Kasumi-1 (cell line): ENCODE measurements at places on chromosomes 13 and 19.

DNA sequence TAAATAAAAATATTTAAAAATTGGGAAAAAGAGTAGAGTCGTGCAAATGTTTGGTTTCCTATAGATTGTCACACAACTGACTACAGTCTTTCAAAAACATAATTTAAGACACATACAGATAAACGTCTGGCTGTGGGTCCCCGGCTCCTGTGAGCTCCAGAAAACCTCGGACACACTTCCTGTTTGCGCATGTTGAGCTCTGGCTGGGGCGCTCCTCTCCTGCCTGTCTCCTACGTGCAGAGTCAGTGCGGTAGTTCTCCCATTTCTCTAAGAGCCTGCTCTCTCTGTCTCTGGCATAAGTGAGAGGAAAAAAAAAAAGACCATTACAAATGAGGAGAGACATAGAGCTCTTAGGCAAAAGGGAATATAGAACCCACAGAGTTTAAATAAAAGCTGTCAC is 128.2 kb upstream of the OBI1 start:
- DNase-seq, result peak; percentile 59

DNA sequence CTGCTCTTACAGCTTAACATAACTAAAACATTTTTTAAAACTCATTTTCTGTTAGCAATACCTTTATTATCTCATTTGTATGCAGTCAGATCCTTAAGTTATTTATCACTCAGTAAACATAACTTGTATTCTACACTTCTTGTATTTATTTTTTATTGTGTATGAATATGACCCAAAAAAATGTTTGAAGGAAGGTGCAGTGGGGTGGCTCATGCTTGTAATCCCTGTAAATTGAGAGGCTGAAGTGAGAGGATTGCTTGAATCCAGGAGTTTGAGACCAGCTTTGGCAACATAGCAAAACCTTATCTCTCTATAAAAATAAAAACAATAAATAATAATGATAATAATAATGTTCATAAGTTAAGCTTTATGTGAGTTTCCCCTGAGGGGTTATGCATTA is 1004.8 kb downstream of the SLITRK5 start:
- DNase-seq, result no peak

- peak; percentile 66 for DNase-seq
These were observed 13.5 kb upstream of the TPM4 start for GRCh38 chr19:16062789-16063188.

- no peak for DNase-seq
These were observed 115.3 kb downstream of the RBM26 start for GRCh38 chr13:79290595-79291244.

DNA sequence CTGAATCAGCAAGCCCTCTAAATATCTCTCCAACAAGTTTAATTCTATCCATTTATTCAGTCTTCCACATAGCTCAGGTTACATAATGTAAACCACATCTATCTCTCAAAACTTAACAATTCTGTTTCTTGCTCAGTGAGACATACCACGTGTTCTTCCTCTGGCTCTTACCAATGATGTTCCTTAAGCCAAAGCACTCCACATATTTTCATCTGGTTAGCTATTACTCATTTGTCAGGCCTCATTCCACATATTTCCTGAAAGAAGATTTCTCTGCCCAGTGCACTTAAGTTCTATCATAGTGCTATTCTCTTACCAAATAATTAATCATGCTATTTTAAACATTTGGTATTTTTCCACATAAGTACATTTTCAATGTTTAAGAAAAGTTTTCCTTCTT is 403.3 kb upstream of the ATXN8OS start:
- no peak for DNase-seq

DNA sequence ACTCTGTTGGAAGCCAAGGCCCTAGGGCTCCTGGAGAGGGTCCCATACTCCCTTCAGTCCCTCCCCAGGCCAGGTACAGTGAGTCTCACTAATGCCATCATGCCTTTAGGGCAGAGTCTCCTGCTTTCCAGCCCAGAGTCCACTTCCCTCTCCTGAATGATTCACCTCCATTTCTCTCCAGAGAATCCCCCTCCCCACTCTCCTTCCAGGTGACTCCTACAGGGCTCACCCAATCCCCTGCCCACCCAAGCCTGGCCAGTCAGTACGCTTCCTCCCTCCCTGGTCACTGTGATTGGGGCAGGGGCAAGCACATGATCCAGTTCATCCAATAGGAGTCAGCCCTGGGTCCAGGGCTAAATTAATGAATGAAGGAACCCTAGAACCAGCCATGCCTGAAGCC is 35.0 kb upstream of the PNMA8B start:
- DNase-seq, result no peak

GRCh38 chr19:17968362-17968761 is 1.5 kb downstream of the KCNN1 start:
- DNase-seq, result no peak

DNA sequence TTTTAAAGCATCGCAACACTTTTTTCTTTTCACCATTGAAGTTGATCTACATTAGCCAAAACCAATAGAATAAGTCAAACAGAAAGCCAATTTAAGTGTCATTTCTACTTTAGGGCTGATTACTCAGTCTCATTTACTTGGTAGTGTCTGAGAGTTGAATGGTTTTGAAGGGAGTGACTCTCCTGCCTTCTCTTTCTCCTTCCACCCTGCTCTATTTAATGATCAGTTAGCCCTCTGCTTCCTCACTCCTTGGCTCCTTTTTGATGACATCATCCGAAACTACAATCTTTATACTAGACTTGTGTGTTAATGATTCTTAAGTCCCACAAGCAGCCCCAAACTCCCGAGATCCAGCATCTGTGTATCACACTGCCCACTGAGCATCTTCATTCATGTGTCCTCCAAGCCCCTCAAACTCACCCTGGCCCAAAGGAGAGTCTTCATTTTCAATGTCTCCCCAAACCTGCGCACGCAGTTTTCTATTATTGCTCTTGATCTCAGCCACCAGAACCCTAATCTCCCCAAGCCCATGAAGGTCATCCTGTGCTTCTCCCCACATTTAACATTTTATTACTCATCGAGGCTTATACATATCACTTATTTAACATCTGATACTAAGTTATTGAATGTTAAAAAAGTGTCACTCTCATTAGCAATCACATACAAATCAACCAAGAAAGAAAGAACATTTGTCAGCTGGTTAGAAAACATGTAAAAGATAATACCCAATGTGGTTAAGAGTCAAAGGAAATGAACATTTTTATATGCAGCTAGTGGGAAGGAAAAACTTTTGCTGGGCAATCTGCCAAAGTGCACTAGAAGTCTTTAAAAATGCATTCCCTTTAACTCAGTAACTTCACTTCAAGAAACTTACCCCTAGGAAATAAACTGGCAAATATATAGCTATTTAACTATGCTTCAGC is 32.2 kb upstream of the ARGLU1 start:
- peak; percentile 75 for DNase-seq

- DNase-seq, result no peak
These were observed 53.6 kb downstream of the XPO4 start for GRCh38 chr13:20848944-20849343.

DNA sequence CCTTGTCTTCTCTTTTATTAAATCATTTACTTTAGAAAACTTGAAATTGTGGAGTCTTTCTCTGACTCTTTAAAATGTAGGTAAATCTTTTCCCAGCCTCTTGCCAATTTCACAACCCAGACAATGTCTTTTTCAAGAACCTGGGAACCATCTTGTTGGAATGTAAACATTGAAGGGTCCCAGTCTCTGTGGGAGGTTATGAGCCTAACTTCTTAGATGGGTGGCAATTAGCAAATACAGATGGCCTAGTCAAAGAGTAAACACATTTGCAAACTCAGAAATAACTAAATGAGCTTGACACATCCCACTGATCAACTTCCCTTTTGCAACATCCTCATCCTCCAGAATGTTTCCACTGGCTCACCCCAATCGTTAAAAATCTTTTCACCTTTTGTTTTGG is 721.0 kb downstream of the PCDH9 start:
- DNase-seq, result no peak

DNA sequence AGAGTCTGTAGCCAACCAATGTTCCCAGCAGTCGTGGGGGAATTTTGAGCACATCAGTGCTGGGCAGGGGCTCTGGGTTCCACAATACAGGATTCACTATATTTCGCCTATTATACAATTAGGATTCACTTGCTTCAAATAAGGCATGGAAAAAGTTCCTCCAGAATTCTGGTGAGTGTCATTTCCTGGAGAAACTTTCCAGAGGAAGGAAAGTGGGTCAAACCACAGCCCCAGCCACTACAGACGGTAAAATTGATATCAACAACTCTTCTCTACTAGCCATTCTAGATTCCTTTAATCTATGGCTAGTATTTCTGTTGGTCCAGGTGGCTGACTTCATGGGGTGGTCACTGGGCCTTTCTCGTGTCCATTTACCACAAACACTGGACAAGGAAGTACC is 10.5 kb downstream of the MYCBP2 start:
- DNase-seq, result no peak

GRCh38 chr13:49082653-49083536 is 107.2 kb downstream of the FNDC3A start:
- no peak for DNase-seq

GRCh38 chr19:437041-437440 is 23.8 kb downstream of the SHC2 start:
- no peak for DNase-seq

- no peak for DNase-seq
These were observed 349.6 kb upstream of the PCDH20 start for GRCh38 chr13:61765181-61765742.

GRCh38 chr19:57034544-57034943 is 85.2 kb upstream of the USP29 start:
- no peak for DNase-seq

DNA sequence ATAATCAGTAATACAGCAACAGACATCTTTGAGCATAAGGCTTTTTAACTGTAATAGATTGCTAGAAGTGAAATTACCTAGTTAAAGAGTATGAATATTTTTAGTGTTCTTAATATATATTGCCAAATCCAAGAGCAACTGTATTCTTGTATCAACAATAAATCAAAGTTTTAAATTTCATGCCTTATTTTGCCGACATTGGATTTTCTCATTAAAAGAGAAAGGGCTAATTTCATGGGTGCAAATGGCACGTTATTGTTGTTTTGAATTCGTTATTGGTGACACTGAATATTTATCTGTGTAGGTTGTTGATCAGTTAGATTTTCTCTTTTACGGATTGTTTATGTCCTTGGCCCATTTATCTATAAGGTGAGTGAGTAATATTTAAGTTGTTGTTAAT is 97.1 kb downstream of the C1QTNF9 start:
- no peak for DNase-seq

GRCh38 chr19:53977991-53978731 is 13.3 kb upstream of the CACNG6 start:
- no peak for DNase-seq

DNA sequence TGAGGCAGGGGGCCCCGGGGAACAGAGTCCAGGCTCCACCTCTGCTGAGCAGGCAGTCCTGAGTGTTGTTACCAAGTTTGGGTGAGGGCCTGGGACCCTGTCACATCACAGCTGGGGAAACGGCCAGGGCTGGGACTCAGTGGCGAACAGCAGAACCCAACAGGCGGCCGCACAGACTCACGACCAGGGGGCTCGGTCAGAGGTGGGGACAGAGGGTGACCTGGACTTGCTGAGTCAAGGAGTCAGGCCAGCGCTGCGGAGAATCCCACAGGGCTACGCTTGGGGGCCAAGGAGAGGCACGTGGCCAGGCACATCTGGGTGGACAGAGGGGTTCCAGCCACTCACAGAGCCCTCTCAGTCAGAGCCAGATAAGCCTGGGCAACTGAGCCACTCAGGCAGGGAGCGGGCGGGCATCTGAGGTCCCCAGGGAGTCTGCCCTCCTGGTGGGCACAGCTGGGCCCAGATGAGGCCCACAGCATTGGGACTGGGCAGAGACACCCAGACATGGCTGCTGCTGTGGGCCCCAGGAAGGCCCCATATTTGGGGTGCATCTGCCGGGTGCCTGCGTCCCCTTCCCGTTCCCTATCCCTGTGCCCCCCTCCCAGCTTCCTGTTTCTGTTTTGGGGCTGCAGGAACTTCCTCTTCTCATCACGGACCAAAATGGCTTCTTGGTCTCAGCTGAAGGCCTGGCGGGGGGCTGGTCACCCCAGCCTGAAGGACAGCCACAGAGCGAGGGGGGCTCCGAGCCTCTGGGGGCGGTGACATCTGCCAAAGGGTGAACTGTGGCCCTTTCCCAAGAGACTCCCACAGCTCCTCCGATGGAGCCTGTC is 34.0 kb downstream of the CEBPA start:
- peak; percentile 66 for DNase-seq

DNA sequence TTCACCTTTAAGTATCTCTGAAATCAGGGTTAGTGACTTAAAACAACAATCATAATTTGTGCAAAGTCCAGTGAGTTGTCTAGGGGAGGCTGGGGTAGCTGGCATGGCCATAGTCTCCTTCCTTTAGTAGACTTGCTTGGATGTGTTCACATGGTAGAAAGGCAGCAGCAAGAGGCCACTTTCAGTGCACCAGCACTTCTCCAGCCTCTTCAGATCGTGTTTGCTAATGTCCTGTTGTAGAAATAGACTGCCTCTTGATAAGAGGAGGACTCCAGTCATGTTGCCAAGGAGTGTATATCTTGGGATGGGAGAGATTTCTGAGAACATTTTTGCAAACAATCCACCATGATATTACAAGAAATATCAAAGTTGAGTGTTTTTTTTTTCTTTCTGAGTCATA is 22.9 kb downstream of the WDFY2 start:
- no peak for DNase-seq

DNA sequence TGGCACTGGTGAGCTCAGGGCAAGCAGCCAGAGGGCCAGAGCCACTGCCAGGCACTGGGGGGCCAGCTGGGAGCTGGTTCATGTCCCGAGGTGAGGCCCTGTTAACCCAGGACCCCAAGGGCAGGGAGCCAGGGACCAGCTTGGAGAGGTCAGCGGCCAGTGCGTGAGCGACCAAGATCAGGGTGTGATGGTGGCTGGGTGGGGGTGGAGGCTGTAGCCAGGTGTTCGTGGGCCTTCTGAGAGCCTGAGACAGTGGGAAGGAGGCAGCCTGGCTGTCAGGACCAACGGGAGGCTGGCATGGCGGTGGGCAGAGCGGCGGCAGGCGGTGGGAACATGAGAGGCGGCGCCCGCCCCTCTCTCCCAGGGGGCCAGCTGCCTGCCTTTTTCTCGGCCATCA is 8.1 kb upstream of the KPTN start:
- no peak for DNase-seq

DNA sequence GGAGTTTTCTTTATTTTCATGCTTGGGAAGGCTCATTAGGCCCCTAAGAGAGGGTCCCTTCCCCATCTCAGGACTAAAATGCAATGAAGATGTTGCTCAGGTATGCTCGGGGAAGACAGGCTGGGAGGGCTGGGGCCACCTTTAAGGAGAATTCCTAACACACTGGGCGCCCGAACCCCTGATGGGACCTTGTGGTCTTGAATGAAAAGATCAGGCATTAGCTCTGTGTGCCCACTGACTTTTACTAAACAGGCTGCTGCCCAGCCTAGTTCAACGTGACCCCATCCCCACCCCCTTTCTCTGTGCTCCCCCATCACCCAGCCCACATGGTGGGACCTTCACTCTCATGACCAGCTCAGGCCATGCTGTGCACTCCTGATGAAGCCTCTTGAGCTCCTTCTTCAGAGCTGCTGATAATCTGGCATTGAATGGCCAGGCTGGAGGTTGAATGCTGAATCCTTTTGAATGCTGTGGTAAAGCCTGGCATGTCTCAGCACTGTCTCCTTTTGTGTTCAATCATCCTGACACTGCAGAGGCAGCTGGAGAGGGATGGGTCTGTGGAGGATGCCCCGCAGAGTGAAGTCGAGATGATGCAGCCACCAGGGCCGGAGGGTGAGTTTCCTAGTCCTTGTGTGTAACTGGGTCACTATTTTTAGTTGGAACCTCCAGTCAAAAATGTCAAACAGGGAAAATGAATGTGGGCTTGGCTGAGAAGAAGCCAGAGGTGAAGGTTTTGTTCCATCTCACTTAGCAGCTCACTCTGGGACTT is 209.1 kb downstream of the UQCRFS1 start:
- no peak for DNase-seq

GRCh38 chr13:114038211-114038613 is 64.3 kb upstream of the C13orf46 start:
- DNase-seq, result no peak

GRCh38 chr19:33840382-33840781 is 43.7 kb downstream of the KCTD15 start:
- no peak for DNase-seq
